Right renal pelvis (tissue), 4 donors: ENCODE measurements at places on chromosomes 13 and 19. TPM values are rescaled to one million over a fixed set of nuclear protein-coding genes. Genes with fewer than 3 reads are reported as not detected.
A peak's percentile ranks its signal among the peaks of the same experiment; 100 is the strongest.

DNA sequence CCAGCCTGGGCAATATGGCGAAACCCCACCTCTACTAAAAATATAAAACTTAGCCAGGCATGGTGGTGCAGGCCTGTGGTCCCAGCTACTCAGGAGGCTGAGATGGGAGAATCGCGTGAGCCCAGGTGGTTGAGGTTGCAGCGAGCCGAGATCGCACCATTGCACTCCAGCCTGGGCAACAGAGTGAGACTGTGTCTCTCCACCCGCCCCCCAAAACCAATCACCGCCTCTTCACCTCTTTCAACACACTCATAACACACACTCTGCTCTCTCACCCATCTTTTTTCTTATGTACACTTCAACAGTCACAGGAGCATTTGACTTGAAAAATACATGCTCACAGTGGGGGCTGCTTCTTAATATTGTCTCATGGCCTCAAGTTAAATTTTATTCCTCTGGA, 76.8 kb downstream of the ESD start:
- DNase-seq, result no peak

DNA sequence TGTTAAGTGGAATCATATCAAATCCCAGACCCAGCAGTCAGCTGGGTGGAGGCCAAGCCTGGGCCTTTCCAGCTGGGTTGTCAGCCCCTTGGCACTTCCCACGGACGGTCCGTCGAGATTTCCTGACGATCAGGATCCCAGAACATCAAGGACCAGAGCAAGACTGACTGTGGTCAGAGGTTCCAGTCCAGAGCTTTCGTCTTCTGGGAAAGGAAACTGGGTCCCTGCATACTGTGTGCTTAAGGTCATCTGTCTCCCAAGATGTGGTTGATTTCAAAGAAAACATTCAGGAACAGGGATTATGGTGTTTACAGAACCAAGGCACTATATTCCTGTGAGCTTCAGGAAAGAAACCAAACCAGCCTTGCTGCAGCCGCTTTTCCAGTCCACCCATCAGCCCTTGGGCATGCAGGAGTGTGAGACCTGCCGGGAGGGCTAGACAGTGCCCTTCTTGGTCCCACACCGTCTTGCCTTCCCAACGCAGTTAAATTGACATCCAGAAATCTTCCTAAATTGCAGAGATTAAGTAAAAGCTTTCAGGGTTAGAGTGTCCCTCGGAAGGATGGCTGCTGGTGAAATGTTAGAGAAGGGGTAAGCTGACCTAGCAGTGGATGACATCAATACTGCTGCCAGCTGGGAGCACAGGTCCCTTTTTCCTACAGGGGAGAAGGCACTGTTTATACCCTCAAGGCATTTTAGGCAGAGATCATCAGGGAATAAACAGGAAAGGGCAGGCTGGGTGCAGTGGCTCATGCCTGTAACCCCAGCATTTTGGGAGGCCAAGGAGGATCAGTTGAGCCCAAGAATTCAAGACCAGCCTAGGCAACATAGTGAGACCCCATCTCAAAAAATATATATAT, 5.0 kb upstream of the C19orf33 start:
- no peak for DNase-seq

DNA sequence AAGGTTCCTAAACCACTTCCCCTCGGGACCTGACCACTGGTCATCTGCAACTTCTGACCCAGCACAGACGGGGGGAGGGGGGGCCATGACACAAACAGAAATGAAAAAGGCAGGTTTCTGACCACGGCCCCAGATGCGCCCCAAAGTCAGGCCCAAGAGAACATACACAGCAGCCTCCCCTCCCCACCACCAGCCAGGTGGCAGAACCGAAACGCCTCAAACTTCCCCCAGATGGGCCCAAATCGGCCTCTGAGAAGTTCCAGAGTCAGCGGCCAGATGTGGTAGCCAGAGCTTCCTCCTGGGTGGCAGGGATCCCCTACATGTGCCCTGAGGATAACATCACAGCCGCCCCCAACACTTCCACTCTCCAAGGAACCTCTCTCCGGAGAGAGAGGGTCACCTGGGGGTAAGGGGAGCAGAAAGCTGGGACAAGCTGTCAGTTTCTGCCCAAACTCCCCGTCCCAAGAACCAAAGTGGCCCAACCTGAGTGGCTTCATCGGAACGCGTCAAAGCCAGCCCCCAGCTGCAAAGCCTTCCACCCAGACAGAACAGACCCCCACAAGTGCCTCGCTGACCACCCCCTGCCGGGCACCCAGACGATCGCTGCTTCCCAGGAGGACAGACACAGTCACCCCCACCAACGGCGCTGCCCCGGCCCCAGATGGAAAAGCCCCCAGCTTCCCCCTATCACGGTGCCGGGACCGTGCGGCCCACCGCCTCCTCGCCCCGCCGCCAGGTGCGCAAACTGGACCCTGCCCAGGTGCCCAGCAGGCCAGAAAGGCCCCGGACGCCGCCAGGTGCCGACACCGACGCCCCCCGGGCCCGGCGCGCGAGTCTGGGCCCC, 800 bp downstream of the ELL start:
- DNase-seq, result no peak

DNA sequence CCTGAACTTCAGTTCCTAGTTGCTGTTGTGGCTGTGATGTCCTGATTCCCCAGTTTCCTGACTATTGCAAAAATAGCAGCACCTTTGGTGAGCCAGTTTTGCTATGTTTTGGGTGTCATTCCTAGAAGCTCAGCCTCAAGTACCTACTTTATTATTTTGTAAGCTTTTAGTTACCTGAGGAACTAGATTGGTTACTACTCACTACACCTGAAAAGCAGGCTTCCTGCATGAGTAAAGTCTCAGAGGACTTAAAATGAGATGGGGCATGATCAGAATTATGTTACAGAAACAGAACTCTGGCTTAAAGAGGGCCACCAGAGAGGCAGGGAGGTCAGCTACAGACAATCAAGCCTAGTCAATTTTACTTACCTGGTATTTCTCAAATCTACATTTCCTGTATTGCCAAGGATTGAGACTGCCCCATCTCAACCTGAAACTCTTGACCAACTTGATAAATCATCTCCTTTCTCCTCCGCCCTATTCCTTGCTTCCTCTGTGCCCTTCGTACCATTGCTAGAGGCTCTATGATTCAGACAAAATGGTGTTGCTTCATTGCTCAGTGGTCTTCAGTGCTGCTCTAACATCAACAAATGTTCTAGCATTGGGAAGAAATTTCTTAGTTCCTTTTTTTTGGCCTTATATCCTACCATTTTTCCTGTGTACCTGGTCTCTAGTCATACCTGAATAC, 58.9 kb downstream of the RAP2A start:
- DNase-seq, result no peak

- no peak for DNase-seq
These were observed 2.3 kb downstream of the TFDP1 start for GRCh38 chr13:113586661-113587479.

GRCh38 chr13:105806628-105806920, 728.9 kb downstream of the EFNB2 start:
- DNase-seq, result no peak

GRCh38 chr19:53994811-53995210, 3.4 kb downstream of the CACNG6 start:
- DNase-seq, result no peak

DNA sequence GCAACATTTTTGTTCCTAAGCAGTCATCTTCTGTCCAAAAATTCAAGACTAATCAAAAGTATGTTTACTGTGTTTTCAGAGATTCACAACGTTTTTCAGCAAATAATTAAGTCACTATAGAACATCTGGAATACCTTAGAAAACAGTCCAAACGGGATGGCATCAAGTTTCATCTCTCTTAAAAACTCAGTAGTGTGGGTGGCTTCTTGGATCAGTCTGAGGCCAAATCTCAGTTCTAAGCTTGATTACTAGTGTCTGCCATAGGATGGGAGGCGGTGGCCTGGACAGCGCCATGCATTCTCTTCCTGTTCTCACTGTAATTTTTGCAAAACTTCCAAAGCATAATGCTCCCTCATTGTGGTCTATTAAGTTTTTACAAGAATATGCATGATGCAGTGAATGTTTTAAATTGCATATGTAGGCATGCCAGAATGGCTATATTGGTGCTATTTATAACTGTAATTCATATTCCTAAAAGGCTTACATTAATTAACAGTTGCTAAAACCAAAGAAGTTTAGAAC, 37.1 kb downstream of the ANKRD10 start:
- no peak for DNase-seq

GRCh38 chr19:49205114-49205513, 47.5 kb downstream of the TRPM4 start:
- no peak for DNase-seq

GRCh38 chr13:24362435-24362952, 53.1 kb downstream of the C1QTNF9 start:
- no peak for DNase-seq

GRCh38 chr13:37270226-37271001, 164.9 kb upstream of the CSNK1A1L start:
- DNase-seq, result no peak

- no peak for DNase-seq
These were observed 141.3 kb upstream of the HTR2A start for GRCh38 chr13:47038188-47038587.

DNA sequence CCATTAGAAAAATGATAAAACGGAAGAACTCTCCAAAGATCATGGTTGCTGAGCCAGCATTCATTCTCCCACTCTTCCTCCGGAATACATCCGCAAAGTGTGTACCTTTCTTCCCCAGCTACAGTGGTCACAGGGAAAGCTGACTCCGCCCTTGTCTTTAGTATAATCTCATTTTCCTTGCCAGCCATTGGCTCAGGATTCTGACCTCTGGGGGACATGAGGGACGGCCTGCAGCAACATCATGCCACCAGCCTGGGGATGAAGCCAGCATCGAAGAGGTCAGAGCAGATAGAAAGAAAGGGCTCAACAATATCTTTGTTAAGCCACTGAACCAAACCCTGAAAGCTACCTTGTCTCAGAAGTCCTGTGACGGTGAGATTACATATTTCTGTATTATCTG, 46.3 kb upstream of the TPP2 start:
- no peak for DNase-seq

GRCh38 chr13:76527041-76527440, 359.2 kb downstream of the KCTD12 start:
- no peak for DNase-seq

DNA sequence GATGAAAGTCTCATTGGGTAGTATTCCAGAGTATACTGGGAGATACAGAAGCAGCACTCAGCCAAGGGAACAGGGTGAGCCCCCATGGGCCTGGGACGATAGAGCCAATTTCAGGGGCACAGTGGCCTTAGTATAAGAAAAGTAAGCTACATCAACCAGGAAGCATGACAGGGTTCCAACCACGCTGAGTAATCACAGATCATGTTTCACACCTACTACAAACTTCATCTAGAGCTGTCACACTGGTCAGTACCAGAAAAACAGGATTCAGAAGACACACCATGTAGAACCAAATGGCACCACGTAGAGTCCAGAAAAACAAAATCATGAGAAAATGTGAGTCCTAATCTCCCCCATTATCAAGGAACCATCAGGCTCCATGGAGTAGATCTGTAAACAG, 1292.4 kb upstream of the MIR17HG start:
- DNase-seq, result no peak

DNA sequence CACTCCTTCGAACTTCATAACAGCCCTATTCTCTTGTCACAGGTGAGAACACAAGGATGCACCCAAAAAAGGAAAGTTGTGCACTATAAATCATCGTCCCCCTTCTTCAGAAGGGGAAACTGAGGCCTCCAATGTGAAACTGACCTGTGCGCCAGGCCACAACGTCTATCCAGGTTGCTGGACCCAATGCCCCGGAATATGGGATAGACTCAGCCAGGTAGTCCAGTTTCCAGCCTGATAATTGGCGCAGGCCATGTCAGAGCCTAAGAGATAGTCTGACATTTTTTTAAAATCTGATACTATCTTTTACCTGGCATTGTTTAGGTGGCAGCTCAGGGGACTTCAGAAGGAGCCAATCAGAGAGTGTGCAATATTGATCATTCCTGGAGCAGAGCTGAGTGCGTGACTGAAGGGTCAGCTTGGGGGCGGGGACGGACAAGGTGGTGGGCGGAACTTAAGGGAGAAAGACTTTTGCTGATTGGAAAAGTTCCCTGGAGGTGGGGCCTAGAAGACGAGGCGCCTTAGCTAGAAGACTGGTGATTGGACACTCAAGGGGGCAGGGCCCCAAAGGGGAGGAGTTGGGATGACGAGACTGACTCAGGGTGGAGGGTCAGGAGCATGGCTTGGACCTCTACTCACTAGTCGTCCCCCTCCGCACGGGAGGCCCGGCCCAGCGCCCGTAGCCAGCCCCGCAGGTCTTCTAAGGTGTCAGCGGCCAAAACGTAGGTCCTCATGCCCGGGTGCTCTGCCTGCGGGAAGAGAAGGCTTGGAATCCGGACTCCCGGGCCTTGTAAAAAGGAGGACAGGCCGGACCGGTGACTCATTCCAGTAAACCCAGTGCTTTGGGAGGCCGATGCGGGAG, 8.5 kb downstream of the PLEKHA4 start:
- DNase-seq, result no peak

GRCh38 chr19:55461259-55461973, at the start of gene ISOC2:
Gene ISOC2, minus strand, starts transcription at chr19:55461642. Its CDS starts 5,156 bp downstream, at chr19:55456486.
- DNase-seq, result peak; percentile 99

GRCh38 chr19:44644402-44645016, 799 bp downstream of the PVR start:
- no peak for DNase-seq

- no peak for DNase-seq
These were observed 22.2 kb downstream of the COL4A2 start for GRCh38 chr13:110329258-110329657.

- no peak for DNase-seq
These were observed 12.5 kb upstream of the NCR1 start for GRCh38 chr19:54893406-54893805.

GRCh38 chr13:76711550-76712182, 174.5 kb downstream of the KCTD12 start:
- no peak for DNase-seq

DNA sequence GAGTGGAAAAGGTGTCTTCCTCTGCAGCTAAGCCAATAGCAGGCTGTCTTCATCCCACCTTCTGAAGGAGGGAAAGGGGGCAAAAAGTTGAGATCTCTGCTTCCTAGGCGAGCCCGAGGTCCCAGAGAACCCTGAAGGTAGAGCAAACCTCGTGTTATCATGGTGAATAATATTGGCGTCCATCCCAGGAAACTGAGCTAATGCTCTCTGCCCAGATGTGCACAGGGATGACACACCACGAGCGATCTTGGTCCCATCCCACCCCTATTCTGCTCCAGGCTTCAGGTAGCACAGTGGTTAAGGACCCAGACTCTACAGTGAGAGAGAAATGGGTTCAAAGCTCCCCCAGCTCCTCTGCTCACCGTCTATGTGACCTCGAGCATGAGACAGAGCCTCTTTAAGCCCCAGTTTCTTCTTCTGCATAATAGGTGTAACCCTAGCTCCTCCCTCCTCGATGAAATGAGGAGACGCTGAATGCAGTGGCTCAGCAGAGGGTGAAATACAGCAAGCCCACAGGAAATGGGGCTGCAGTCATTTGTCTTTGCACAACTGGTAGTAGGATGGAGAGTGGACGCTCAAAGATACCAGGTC, 9.9 kb upstream of the CEACAM20 start:
- DNase-seq, result no peak

Gene ZNF418
- 19.7 TPM for polyA plus RNA-seq

Gene FCAR
- 0.30 TPM for polyA plus RNA-seq

Gene KLK15
- polyA plus RNA-seq, result 0.11 TPM

Gene CEACAM3
- not detected for polyA plus RNA-seq

Gene C5AR2
- polyA plus RNA-seq, result 0.23 TPM

Gene AMER2
- polyA plus RNA-seq, result 0.22 TPM

Gene NLRP5
- polyA plus RNA-seq, result 0.06 TPM

Gene C1QTNF9
- 0.59 TPM for polyA plus RNA-seq
